ENCODE measurements at places on chromosomes 11 and 22. TPM values are rescaled to one million over a fixed set of nuclear protein-coding genes. Genes with fewer than 3 reads are reported as not detected.

Gene GUCY1A2
- 0.56 TPM for total RNA-seq

Gene CACNA1I
- 0.22 TPM for total RNA-seq

Gene PLEKHB1
- total RNA-seq, result 31.1 TPM

Gene OR5P2
- total RNA-seq, result not detected

Gene APOA1
- total RNA-seq, result 0.84 TPM

Gene EPS8L2
- 11.0 TPM for total RNA-seq

Gene MYO7A
- total RNA-seq, result 0.97 TPM

Data from neural progenitor cell (in vitro differentiated cells).